ENCODE measurements at places on chromosomes 16 and 17.

DNA sequence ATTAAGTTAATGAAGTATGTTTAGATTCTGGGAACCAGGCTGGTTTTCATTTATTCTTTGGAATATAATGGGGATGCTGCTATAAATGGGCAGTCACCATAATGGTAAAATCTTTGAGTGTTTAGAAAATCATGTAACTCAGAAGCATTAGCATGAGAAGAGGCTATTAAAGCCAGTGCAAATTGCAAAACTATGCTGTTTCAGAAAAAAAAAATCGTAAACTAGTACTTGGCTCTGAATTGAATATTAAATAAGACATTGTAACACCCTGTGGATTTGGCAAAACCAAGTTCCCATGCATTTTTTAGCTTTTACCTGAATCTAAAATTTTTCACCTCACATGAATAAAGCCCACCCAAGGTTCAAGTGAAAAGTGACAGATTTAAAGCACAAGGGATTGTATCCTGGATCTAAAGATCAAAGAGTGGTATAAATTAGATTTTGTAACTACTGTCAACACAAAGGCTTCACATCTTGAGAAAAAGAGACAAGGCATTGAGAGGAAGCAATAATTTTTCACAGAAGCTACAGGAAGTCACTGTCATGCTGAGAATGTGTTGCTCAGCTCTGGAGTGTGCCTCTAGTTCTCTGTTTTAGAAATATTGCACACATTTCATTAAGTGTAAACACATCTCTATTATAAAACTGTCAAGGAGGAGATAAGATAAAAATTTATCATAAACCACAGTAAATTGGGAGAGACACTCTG is 142.2 kb downstream of the ABCA8 start:
- no peak for DNase-seq

- DNase-seq, result peak; percentile 34
These were observed 735 bp downstream of the PSMD11 start for GRCh38 chr17:32445074-32445415.

GRCh38 chr17:877630-878029 is 95.5 kb downstream of the MRM3 start:
- no peak for DNase-seq

DNA sequence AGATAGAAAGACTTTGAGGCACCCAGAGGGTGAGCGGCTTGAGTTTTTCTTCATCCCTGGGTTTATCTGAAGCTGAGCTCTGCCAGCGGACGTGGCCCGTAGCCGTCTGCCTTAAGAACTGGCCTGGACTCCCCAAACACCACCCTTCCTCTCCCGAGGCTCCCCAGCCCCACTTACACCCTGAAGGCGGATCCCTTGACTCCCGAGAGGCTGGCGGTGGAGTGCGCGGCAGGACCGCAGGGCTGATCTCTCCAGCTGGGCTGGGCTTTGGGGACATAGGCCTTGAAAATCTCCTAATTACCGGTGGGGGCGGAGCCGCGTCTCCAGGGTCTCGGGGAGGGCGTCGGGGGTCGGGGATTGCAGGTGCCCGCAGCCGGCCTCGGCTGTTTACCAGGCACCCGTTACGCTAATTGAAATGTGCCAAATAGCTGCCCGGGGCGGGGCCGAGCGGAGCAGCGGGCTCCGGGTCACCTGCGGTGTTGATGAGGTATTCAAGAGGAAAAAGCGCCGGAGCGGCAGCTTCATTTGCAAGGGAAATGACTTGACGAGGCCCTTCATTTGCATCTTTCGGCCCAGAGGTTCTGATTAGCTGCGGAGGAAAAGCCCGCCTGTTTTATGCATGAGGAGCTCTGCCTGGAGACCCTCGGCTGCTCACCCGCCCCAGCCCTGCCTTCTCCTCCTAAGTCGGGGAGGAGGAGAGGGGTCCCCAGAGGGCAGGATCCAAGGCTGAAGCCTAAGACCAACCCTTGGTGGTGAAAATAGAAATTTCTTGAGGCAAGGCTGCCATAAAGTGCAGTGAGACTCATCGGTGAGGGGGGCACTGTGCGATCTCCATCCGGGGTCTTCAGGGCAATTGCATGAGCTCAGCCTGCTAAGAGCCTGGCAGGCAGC is 100.7 kb downstream of the MGAT5B start:
- DNase-seq, result peak; percentile 45

Measured in left colon (tissue), 2 donors.